Heart right ventricle (tissue), 16 donors: ENCODE measurements at places on chromosomes 2 and 18. TPM values are rescaled to one million over a fixed set of nuclear protein-coding genes. Genes with fewer than 3 reads are reported as not detected.

DNA sequence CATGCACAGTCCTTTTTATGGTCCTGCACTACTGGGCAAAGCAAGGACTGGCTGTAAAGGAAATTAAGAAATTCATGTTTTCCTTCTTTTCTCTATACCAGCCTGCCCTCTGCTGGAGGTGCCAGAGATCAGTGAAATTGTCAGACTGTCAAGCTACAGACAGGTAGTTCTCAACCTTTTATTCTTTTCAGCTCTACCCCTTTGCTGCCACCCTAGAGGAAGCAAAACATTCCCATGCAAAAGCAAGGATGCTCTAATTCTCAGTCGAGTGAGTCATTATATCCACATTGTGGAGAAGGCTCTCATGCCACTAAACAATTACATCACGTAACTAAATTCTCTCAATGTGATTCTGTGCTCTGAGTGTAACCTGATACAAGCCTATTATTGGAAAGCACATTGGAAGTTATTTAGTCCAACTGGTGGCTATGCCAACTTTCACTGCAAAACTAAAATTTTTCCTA, 25.0 kb upstream of the RAPGEF4 start:
- H3K4me3 ChIP-seq: no peak overlapping the region
- no peak for DNase-seq
- H3K36me3 ChIP-seq: no peaks in the 10 kb centered on the region
- peaks cover 15% of the 10 kb centered on the region for H3K4me1 ChIP-seq
- H3K27ac ChIP-seq: peak overlapping the region; percentile 79

GRCh38 chr2:16682431-16683118, 16.9 kb upstream of the CYRIA start:
- H3K4me3 ChIP-seq: no peak overlapping the region
- H3K36me3 ChIP-seq: no peaks in the 10 kb centered on the region
- DNase-seq: no peak
- H3K4me1 ChIP-seq: no peaks in the 10 kb centered on the region

GRCh38 chr18:5620289-5620688, 76.5 kb upstream of the EPB41L3 start:
- no peaks in the 10 kb centered on the region for H3K36me3 ChIP-seq
- H3K4me3 ChIP-seq: no peak overlapping the region
- no peak for DNase-seq
- H3K27ac ChIP-seq: no peak overlapping the region
- no peaks in the 10 kb centered on the region for H3K4me1 ChIP-seq
- H3K27me3 ChIP-seq: peaks cover 24% of the 10 kb centered on the region

GRCh38 chr2:101251844-101252407, 760 bp upstream of the CNOT11 start:
- H3K4me3 ChIP-seq: no peak overlapping the region
- H3K27ac ChIP-seq: peak overlapping the region; percentile 99
- H3K36me3 ChIP-seq: no peaks in the 10 kb centered on the region
- no peaks in the 10 kb centered on the region for H3K27me3 ChIP-seq

- peak overlapping the region; percentile 45 for H3K4me3 ChIP-seq
- DNase-seq: peak; percentile 72
- H3K27ac ChIP-seq: no peak overlapping the region
- peaks cover 13% of the 10 kb centered on the region for H3K27me3 ChIP-seq
- no peaks in the 10 kb centered on the region for H3K36me3 ChIP-seq
Observed at GRCh38 chr2:102251042-102251848, 60.1 kb upstream of the IL1RL1 start.

- no peaks in the 10 kb centered on the region for H3K36me3 ChIP-seq
- no peaks in the 10 kb centered on the region for H3K4me1 ChIP-seq
- H3K27me3 ChIP-seq: no peaks in the 10 kb centered on the region
- DNase-seq: no peak
Observed at GRCh38 chr2:224691563-224691962, 24.6 kb downstream of the CCDC195 start.

DNA sequence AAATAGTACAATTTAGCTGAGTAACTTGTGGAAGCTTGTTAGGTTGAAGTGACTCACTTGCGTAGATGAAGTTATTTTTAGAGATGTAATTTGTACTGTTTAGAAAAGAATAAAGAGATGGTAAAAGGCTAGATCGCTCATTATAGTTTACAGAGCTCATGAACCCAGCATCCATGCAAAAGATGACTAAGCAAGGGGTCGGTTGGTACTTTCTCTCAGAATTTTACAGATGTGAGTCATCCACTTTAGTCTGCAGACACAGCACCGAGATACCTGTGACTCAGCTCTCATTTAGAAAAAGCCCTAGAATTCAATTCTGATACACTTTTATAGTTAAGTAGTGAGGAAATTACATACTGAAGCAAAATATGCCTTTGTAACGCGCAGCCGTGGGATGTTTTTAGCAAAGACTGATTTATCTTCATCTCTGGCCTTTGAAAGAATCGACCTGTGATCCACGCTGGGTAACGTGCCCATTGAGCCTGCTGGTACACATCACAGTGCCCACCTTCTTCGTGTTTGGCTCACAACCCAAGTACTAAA, 116.5 kb upstream of the FOSL2 start:
- no peaks in the 10 kb centered on the region for H3K27me3 ChIP-seq
- peak overlapping the region; percentile 13 for H3K27ac ChIP-seq
- H3K4me3 ChIP-seq: no peak overlapping the region
- H3K36me3 ChIP-seq: no peaks in the 10 kb centered on the region

GRCh38 chr2:59654710-59655109, 898.7 kb downstream of the BCL11A start:
- DNase-seq: no peak
- no peaks in the 10 kb centered on the region for H3K36me3 ChIP-seq
- no peaks in the 10 kb centered on the region for H3K4me1 ChIP-seq
- H3K27me3 ChIP-seq: no peaks in the 10 kb centered on the region
- H3K4me3 ChIP-seq: no peak overlapping the region

DNA sequence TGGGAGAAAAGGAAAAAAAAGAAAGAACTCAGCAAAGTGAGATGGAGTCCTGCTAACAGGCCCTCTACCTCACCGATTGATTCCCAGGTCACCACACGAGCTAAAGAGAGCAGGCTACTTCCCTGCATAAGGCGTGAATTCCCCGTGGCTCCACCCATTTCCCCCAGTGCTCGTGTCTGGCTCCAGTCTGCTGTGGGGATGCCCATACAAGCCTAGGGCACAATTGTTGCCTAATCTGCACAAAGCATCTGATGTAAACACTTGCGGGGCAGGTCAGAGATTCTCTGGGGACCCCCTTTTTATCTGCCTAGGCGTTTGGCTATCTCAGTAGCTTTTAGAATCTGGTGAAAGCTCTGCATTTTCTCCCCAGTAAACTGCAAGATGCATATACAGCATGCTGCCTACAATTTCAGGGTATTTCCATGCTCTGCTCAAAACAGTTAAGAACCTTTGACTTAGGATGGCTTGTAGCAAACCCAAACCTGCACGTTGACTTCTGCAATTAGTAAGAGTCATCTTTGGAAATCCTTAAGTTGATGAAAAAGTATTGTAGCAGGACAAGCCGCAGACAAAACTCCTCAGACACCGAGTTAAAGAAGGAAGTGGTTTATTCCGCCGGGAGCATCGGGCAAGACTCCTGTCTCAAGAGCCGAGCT, 34.8 kb downstream of the MYO3B start:
- H3K4me3 ChIP-seq: no peak overlapping the region
- DNase-seq: no peak
- no peaks in the 10 kb centered on the region for H3K36me3 ChIP-seq
- no peak overlapping the region for H3K27ac ChIP-seq
- H3K27me3 ChIP-seq: no peaks in the 10 kb centered on the region
- H3K4me1 ChIP-seq: peaks cover 13% of the 10 kb centered on the region

QPCT gene
- total RNA-seq: 3.0 TPM

C2orf72 gene
- total RNA-seq: 0.09 TPM

CNDP1 gene
- not detected for total RNA-seq

HDLBP gene
- total RNA-seq: 419 TPM
